Activated CD4-positive, alpha-beta T cell treated with anti-CD3 and anti-CD28 coated beads, Interleukin-2, amount 50 U/mL, for 4 hours (primary cell): ENCODE measurements at places on chromosomes 3 and 15.

- DNase-seq = no peak
Measured at GRCh38 chr3:175493301-175493700, 634.2 kb downstream of the NAALADL2 start.

GRCh38 chr3:59608356-59608755, 558.5 kb upstream of the CFAP20DC start:
- no peak for DNase-seq

- DNase-seq = no peak
Measured at GRCh38 chr3:152318512-152318911, 49.8 kb downstream of the MBNL1 start.

DNA sequence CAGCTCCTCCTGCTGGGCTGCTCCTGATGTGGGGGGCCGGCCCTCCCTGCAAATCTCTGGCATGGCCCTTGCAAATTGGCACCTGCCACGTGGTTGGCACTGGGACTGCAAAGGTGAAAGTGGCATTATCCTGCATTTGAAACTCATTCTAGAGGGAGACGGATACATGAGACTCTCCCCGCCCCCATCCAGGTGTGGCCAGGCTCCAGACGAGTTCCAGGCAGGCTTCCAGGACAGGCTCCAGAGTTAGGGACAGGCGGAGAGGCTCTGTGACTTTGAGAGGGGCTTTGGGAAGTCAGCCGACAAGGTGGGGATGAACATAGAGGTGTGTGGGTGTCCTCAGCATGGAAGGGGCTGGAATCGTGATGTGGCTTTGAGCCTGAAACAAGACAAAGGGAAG, 178.5 kb downstream of the APBA2 start:
- no peak for DNase-seq

DNA sequence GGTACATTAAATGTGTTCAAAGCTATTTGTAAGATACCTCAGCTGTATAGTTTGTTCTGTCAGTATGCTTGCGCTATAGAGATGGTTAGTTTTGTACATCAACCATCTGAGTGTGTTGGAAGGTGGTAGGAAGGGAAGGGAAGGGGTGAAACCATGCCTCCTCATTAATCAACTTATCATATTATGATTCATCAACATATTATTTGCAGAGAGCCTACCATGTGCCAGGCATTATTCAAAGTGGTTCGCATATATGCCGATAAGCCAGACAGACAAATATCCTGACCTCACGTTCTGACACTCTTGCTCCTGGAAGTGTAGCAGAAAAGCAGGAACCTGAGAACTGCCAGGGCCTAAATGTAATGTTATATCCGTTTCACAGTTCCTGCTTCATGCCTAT, 248.1 kb upstream of the NR2E3 start:
- DNase-seq = no peak

DNA sequence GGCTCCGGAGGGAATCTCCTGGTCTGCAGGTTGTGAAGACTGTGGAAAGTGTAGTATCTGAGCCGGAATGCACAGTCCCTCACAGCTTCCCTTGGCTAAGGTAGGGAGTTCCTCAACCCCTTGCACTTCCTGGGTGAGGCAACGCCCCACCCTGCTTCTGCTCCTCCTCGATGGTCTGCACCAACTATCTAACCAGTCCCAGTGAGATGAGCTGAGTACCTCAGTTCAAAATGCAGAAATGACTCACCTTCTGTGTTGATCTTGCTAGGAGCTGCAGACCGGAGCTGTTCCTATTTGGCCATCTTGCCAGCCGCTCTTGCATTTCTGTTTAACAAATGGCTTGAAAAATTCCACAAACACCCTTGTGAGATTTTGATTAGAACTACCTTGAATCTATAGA, 156.1 kb downstream of the STXBP5L start:
- DNase-seq = no peak

- DNase-seq = no peak
Measured at GRCh38 chr15:38991701-38992100, 427.1 kb upstream of the RASGRP1 start.

DNA sequence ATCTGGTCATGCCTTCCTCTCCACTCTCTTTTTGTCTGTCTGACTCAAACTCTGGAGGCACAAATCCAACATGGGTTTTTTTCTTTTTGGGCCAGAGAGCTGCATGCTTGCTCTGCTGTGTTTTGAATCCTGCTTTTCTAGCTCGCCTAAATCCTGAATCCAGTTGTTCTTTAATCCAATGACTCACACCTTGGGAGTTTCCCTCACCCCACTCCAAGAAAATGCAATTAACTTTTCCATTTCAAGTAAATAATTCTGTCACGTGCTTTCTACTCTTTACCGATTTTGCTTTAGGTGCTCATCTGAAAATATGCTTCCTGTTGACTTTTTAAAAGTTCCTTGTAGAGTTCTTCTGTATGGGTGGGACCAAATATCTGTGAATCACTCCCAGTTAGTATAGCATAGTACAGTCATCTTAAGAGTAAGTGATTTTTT, 47.6 kb downstream of the SLMAP start:
- DNase-seq = no peak

GRCh38 chr3:109642025-109642424, 304.7 kb upstream of the DPPA4 start:
- DNase-seq = no peak

GRCh38 chr3:46708401-46709156, 7.4 kb downstream of the TMIE start:
- no peak for DNase-seq

- no peak for DNase-seq
Measured at GRCh38 chr3:37990527-37990926, at the start of gene VILL. TSS of gene VILL (plus strand) at chr3:37990786. CDS start at chr3:37993673, 2,887 bp downstream.

DNA sequence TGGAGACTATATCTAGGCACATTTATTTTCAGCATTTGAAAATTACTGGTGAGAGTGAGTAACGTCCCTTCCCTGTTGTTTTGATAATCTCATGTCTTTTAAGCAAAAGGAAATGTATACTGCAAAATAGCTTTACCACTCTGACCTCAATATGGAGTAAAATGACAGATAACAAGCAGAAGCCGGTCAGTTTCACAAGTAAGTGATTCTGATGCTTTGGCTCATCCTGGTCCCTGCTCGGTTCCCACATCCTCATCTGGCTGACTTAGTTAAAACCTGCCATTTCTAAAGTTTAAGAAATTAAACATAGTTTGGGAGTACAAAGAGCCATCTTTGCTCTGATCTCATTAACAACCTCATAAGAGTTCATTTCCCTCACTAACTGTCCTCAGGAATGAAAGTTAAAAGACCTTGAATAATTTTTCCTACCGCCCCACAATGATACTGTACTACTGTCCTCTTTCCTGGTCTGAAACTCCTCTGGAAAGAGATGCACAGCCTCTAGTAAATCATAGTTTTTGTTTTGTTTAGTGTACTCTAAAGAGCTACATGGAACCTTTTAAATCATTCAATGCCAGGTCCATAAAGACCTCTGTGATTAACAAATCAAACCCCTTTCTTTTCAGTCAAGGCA, 72.3 kb upstream of the ICE2 start:
- DNase-seq = no peak

DNA sequence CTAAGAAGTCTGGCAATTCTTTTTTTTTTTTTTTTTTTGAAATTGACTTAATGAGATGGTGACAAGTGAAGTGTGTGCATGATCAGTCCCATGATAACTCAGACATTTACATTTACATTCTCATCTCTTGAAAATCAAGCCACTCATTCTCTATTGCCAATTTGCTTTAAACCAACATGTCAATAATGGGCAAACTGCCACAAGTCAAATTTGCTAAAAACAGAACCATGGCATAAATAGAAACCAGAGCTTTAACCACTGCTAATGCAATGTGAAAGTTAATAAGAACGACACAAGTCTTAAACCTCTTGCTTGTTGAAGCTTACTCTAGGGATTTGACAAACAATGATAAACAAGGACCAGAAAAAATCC, 12.0 kb upstream of the COL8A1 start:
- no peak for DNase-seq

DNA sequence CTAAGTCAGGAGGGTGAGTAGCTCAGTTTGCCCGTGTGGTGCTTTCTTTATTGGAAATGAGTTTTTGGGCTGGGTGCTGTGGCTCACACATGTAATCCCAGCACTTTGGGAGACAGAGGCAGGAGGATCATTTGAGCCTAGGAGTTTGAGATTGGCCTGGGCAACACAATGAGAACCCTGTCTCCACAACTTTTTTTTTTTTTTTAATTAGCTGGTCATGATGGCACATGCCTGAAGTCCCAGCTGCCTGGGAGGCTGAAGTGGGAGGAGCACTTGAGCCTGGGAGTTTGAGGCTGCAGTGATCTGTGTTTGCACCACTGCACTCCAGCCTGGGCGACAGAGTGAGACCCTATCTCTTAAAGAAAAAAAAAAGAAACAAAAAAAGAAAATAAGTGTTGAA, 174.9 kb downstream of the NSMCE3 start:
- no peak for DNase-seq

- DNase-seq = no peak
Measured at GRCh38 chr3:126287536-126288241, 69.5 kb downstream of the KLF15 start.

- no peak for DNase-seq
Measured at GRCh38 chr15:80573606-80574005, 121.5 kb upstream of the ABHD17C start.

GRCh38 chr3:56397798-56398197, 70.5 kb downstream of the ERC2 start:
- no peak for DNase-seq

- DNase-seq = no peak
Measured at GRCh38 chr3:134849561-134849960, 54.5 kb downstream of the EPHB1 start.

DNA sequence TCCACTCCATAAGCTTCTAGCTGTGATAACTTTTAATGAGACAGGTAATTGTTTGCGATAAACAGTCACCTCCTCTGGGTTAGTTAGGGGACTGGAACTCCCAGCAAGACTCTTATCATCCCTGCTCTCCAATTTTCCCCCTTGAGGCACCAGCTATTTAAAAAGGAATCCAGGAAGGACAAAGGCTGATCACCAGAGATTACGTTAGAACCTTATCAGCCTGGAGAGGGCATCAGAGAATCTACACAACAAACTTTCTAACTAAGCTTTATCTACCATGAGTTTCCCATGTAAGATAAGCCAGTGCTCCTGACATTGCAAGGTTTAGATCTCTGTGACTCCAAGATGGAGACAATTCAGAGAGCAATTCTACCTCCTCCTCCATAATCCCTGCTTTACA, 31.3 kb downstream of the GPR176 start:
- DNase-seq = no peak

GRCh38 chr3:165347526-165347925, 151.3 kb upstream of the SLITRK3 start:
- DNase-seq = no peak

GRCh38 chr3:58375254-58375653, 42.6 kb downstream of the PXK start:
- DNase-seq = no peak

GRCh38 chr3:137264843-137265330, 307.1 kb downstream of the IL20RB start:
- no peak for DNase-seq

- no peak for DNase-seq
Measured at GRCh38 chr15:83127547-83128150, 20.2 kb downstream of the TM6SF1 start.

- DNase-seq = no peak
Measured at GRCh38 chr3:77655396-77655795, 615.5 kb downstream of the ROBO2 start.

- DNase-seq = no peak
Measured at GRCh38 chr15:91228890-91229289, 128.8 kb downstream of the SV2B start.

DNA sequence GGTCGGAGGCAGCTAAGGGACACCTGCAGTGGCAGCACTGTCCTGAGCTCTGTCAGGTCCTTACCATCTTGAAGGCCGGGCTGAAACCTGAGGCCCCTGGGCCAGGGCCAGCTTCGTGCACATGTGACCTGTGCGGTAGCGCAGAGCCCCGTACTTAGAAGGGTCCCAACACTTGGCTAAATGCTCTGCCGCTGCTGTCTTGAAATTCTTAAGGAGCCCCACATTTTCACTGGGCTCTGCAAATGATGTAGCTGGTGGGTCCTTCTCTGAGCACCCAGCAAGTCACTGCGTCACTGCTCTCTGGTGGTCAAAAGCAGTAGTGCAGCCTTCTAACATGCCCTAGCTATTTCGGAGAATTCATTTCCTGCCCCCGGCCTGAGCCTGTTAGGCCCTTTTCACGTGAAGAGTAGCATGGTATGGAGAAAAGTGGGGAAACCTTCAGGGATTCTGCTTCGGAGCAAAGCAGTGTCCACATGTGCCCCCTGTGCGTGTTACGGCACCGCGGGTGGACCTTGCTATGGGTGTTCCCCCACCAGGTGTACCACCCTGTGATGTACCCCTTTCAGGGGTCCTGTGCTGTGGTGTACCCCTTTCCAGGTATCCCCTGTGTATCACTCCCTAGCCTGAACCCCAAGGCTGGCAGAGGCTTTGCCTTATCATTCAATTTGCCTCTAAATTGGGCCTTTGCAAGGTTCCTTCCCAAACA, 79.7 kb downstream of the TMEM266 start:
- peak; percentile 60 for DNase-seq

DNA sequence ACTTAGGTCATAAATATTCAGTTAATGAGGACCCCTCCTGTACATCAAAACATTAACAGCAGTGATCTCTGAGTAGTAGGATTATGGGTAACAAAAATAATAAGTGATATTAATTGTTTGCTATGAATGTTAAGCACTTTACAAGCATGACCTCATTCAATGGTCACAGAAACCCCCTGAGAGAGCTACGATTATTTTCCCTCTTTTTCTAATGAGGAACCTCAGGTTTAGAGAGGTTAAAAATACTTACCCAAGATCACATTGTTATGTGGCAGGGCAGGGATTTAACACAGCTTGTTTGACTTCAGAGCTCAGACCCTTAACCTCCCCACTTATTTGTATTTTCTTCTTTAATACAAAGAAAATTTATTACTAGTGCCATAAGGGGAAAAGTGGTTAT, 228.2 kb downstream of the TBL1XR1 start:
- DNase-seq = no peak
